Dermis microvascular lymphatic vessel endothelial cell (primary cell): ENCODE measurements at places on chromosomes 7 and 10.
A peak's percentile ranks its signal among the peaks of the same experiment; 100 is the strongest.

DNA sequence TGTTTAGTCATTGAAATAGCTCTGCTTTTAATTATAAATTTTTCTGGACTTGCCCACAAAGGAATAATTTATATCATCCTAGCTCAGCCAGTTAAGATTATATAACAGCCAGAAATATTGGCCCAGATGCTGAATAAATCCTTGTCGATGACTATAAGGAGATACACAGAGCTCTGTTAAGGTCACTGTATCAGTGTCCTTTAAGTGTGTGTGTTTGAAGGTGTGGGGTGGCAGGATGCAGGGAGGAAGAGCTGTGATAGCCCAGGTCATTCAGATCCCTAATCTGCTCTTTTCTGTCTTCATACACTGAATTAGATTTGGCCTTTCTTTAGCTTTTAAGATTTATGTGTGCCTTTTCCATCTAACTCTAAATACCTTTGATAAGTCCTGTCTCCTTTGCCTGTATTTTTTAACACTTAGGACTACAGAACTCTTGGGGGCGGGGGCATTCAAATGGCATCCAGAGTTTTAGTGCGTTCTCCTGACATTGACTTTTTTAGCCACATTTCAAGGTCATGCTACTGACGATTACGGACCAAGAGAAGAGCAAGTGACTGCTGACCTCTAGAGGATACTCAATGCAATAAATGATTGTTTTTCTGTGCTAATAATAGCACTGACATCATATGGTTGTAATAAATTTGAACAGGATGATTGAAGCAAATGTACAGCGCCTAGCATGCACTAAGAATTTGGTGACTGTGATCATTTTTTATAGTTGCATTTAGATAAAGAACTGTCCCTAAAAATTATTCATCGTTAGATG, 172.3 kb downstream of the CACNB2 start:
- DNase-seq, result peak; percentile 6

GRCh38 chr10:94405406-94405805, 3.1 kb downstream of the TBC1D12 start:
- DNase-seq, result no peak

DNA sequence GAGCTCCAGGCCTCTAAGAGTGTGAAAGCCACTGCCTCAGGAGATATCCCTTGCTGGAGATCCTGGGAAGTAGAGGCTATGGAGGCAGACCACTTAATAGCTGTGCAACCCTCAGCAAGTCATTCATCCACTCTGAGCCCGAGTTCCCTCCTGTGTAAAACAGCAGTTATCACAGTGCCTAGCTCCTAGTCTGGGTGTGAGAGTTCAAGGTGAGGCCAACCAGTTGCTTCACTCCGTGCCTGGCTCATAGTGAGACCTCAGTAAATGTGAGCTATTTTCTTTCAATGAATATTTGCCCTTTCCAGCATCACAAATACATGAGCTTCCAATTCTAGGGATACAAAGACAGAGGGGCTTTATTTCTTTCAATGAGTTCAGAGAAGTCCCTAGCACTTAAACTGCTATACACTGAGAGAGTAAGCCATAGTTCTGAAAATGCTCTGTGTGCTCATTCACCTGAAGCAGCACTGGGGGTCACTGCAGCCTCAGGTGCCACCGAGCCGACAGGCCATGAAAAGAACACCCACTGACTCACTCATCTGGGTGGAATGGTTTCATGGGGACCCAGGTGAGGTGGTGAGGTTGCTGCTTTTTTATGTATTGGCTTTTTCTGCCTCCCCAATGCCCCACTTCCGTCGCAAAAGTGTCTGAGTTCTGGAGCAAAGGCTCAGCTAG, 259.8 kb downstream of the KCNMA1 start:
- DNase-seq, result no peak

DNA sequence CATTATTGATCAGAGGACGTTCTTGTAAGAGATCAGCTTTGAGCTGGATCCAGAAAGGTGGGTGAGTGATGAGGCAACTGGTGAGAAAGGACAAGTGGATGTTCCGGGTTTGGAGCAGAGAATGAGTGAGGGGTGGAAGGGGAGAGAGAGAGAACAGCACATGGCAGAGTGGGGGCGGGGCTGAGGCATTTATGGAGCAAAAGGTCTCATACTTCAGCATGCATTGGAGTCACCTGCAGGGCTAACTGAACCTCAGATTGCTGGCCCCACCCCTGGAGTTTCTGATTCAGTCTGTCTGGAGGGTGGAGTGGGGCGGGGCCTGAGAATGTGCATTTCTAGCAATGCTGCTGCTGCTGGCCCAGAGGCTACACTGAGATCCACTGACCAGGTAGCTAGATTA, 71.2 kb downstream of the GOLGA7B start:
- no peak for DNase-seq

DNA sequence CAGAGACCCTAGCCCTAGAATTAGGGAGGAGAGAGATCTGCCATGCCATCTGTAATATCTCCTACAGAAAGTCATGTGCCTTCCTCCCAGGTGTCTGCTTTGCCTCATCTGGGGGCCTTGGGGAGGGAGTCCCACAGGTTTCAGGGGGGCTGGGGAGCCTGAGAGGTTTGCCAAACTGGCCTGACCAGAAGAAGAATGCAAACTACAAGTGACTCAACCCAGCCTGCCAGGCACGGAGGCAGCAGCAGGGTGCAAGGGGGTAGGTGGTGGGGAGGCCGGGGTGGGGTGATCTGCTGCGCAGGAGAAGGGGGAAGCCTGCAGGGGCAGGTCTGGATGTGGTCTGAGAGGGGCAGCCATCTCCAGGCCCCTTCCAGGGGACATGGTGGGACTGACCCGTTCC, 9.6 kb upstream of the TRIM8 start:
- no peak for DNase-seq

GRCh38 chr10:54854843-54855242, 53.8 kb upstream of the PCDH15 start:
- no peak for DNase-seq

DNA sequence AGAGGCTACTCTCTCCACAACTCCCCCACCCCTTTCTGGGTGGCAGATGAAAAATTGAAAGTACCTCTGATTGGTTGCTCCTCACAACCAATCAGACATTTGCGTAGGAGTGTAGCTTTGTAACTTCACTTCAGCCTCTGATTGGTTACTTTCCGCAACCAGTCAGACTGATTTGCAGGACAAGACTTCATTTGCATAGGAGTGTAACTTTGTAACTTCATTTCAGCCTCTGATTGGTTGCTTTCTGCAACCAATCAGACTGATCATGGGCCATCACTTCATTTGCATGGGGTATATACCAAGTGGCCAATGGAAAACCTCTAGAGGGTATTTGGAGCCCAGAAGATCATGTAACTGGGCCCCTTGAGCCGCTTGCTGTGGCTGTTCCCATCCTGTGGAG, 25.6 kb downstream of the CDNF start:
- no peak for DNase-seq

DNA sequence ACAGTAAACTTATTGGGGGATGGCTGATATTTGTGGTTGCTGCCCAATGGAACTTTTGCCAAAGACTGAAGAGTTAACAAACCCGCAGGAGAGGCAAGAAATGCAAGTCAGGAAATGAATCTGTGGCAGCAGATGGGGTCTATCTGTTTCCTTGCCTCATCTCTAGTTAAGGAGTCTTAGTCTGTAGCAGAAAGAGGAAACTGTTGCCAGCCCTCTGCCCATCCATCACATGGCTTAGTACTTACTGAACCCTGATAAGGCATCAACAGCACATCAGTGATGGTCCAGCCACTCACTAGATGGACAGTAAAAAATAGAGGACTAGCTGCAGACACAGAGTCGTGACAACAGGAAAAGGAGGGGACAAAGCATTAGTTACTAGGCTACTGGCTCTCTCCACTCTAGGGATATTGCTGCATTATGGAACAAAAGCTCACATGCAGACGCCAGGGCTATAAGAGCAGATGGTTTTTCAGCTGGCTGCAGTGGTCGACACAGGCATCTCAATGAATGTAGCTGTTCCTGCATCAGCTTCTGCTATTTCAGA, 614.7 kb downstream of the PARD3 start:
- DNase-seq, result no peak

DNA sequence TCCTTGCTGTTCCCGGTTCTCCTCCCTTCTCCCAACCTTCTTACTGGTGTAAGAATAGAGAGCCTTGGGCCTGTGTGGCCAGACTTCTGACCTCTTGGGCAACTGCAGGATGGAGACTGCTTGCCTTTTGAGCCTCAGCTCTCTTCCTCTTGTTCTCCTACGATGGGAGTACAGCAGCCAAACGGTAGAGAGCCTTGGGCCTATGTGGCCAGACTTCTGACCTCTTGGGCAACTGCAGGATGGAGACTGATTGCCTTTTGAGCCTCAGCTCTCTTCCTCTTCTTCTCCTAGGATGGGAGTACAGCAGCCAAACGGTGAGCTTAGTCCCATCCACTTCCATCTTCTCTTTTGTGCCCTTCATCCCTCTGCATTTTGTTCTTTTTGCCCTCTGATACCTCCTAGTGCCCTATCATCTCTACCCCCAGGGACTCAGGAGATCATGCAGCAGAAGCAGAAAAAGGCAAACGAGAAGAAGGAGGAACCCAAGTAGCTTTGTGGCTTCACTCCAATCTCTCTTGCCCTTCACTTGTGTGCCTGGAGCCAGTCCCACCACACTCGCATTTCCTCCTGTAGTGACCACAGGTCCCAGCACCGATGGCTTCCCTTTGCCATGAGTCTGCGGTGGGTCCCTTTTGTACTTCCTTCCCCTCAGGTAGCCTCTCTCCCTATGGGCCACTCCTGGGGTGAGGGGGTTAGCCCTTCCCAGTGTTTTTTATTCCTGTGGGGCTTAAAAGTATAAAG, 15.3 kb downstream of the SLC25A13 start:
- no peak for DNase-seq

DNA sequence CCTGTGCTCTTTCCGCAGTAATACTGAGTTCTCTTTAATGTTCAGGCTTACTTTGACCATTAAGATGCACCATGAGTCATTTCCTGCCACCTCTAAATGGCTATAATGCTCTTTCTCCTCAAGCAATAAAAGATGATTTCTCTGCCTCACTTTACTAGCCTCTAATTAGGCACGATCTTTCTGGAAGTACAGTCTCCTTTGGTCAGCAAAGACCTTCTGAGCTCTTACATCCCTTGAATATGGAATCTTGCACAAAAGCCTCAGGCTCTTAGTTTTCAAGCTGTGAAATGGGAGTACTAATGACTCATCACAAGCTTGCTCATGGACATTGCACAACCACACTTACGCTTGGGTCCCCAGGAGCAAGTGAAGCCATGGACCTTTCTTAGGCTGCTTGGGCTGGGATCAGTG, 85.9 kb downstream of the FRMD4A start:
- no peak for DNase-seq

DNA sequence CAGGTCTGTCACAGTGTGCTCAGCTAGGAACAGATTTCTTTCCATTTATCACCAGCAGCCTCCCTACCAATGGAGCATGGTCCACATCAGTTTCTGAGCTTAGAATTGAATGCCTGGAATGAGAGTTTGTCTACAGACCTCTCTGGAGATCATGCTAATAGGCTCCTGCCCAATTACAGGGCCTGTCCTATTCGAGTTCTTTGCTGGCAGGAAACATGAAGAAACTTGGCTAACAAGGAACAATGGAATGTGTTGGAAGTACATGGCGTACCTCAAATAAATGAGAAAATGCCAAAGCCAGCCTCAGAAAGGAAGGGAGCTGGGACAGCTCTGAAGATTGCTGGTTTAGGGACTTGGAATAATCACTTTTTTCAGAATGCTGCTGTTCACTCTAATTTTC, 186.0 kb upstream of the AKR1E2 start:
- DNase-seq, result no peak

DNA sequence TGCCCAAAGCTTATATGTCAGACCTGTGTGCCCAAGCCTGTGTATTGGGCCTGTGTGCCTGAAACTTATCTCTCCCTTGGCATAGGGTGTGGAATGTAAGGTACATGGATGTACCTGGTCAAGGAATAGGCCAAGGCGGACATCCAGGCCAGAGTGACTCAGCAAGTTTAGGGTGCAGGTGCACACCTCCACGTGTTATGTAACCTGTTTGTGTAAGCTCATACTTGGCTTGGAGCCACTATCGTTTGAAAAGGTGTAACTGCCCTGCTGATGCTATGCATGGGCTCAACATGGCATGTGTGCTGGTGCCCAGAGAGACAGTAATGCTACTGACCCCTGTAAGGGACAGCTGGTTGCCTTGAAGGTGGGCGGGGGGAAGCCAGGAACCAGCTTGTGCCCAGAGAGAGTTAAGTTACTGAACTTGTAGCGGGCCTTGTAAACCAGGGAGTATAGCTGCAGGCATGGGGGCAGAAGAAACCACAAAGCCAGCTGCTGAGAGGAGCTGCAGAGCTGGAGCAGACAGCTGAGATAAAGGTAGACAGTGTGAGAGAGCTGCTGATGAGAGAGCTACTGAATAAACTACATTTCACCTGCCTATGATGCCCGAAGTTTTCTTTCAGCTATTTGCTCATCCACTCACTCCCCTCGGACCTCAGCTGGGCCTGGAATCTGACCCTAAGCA, 656.4 kb upstream of the ZWINT start:
- DNase-seq, result no peak

DNA sequence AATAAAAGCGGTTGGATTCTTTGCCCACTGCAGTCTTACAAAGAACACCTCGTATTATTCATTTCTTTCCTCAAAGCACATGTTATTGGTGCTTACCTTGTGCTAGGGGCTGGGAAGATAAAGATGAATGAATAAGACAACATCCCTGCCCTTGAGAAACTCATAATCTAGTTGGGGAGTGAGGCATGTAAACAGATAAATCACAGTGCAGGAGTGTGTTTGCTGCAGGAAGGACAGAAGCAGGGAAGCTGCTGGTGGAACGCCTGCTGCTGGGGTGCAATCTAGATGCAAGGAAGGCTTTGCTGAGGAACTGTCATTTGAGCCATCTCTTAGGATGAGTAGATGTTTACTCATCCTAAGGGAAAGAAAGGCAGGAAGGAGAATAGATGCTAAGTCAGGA, 135.6 kb downstream of the TMEM178B start:
- DNase-seq, result no peak

DNA sequence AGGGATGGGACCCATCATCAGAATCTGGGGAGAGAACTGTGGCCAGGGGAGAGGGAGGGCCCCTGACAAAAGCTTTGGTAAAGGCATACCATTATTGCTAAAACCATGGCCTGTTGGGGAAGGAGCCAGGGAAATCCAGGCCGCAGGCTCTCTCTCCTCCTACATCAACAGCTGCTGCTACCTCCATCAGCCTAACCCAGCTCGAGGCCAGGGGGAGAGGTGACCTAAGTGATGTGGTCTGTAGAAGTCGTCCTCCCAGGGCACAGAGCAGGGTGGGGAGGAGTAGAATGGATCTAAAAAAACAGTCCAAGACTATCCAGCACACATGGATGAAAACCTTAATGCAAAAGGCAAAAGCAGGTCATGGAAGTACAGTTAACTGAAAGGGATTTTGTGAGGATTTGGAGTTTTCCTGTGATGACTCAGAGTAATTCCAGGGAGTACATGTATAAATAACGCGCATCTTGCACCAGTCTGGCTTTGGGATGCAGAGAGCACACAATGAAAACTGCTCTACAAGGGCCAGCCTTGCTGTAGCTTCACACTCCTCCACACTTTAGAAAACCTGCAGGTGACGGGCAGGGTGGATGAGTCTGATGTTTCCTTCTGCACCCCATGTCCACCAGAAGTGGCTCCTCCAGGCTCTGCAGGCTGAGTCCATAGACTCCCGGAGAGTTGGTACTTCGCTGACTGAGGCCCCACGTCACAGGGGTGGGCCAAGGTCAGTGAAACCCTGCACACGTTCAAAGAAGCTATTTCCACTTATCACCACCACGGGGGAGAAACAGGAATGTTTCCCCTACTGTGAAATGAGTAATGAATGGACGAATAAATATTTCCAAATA, 38.5 kb upstream of the MSMB start:
- DNase-seq, result no peak

- no peak for DNase-seq
Measured at GRCh38 chr10:48759113-48759901, 74.6 kb downstream of the WDFY4 start.
